ENCODE measurements at places on chromosomes 6 and 20. TPM values are rescaled to one million over a fixed set of nuclear protein-coding genes. Genes with fewer than 3 reads are reported as not detected.

The NKX2-4 gene
- not detected for total RNA-seq

The SLC26A8 gene
- total RNA-seq = not detected

The HLA-DMA gene
- total RNA-seq = 558 TPM

The LAMA2 gene
- not detected for total RNA-seq

The VGLL2 gene
- not detected for total RNA-seq

The ISM1 gene
- not detected for total RNA-seq

The BPIFA1 gene
- not detected for total RNA-seq

The PRR18 gene
- not detected for total RNA-seq

The FLRT3 gene
- not detected for total RNA-seq

The RNF39 gene
- not detected for total RNA-seq

The TAGAP gene
- 167 TPM for total RNA-seq

The PI16 gene
- 1.1 TPM for total RNA-seq

The PARD6B gene
- total RNA-seq = 6.0 TPM

The GTSF1L gene
- 0.84 TPM for total RNA-seq

The TBPL1 gene
- 29.6 TPM for total RNA-seq

The PROKR2 gene
- not detected for total RNA-seq

The C6orf118 gene
- total RNA-seq = not detected

The KCNK16 gene
- not detected for total RNA-seq

The VARS2 gene
- 41.0 TPM for total RNA-seq

The OTOR gene
- not detected for total RNA-seq

The POPDC3 gene
- total RNA-seq = not detected

The FKBP5 gene
- 8.1 TPM for total RNA-seq

The RSPH3 gene
- 2.9 TPM for total RNA-seq

The RIPOR3 gene
- 0.27 TPM for total RNA-seq

The GINS1 gene
- 3.6 TPM for total RNA-seq

The TNNC2 gene
- not detected for total RNA-seq

The RING1 gene
- total RNA-seq = 44.2 TPM

The UST gene
- 16.9 TPM for total RNA-seq

The FAM184A gene
- total RNA-seq = 0.27 TPM

The SMLR1 gene
- total RNA-seq = not detected

The PRDM13 gene
- not detected for total RNA-seq

The SCRT2 gene
- not detected for total RNA-seq

The KIF25 gene
- not detected for total RNA-seq

The BCAS1 gene
- 1.0 TPM for total RNA-seq

The CTNNBL1 gene
- total RNA-seq = 64.8 TPM

The HLA-DRB1 gene
- 559 TPM for total RNA-seq

The BEND6 gene
- not detected for total RNA-seq

The FRS3 gene
- total RNA-seq = 8.6 TPM

The GGT7 gene
- total RNA-seq = 26.8 TPM

The CNPY3 gene
- 159 TPM for total RNA-seq

The RSPH9 gene
- total RNA-seq = 0.15 TPM

The ADGRF5 gene
- total RNA-seq = not detected

The TFAP2C gene
- not detected for total RNA-seq

The LST1 gene
- total RNA-seq = 9.5 TPM

The ASIP gene
- total RNA-seq = not detected

The SLC22A1 gene
- total RNA-seq = 1.5 TPM

The CLPSL2 gene
- total RNA-seq = not detected

The ARMC12 gene
- total RNA-seq = 1.1 TPM

The MCCD1 gene
- not detected for total RNA-seq

The C6orf15 gene
- not detected for total RNA-seq

The VWA7 gene
- 5.6 TPM for total RNA-seq

The TNFRSF6B gene
- not detected for total RNA-seq

The TPMT gene
- total RNA-seq = 2.5 TPM

The DYNLT2 gene
- 7.2 TPM for total RNA-seq

The ULBP3 gene
- total RNA-seq = 0.69 TPM

The LGSN gene
- total RNA-seq = not detected

All from B cell (primary cell).